Tibial nerve (tissue), 4 donors: ENCODE measurements at places on chromosomes 11 and 22. TPM values are rescaled to one million over a fixed set of nuclear protein-coding genes. Genes with fewer than 3 reads are reported as not detected.

Gene KDM4D
- 0.63 TPM for total RNA-seq

Gene PAX6
- total RNA-seq: not detected

Gene KREMEN1
- 12.8 TPM for total RNA-seq

DNA sequence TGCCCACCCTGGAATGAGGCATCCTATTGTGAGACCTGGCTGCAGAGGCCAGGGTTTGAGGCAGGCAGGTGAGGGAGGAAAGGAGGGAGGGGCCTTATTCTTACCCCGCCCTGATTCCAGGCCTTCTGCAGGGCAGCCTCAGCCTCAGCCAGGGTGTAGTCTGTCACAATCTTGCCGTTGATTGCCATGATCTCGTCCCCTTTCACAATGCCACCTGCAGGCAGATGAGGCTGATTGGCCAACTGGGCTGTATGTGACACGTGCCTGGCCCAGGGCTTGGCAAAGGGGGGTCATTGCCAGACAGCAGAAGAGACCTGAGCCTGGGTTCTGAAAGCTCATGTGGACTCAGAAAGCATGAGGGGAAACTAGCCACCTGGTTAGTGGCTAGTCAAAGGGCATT, 21.4 kb upstream of the ABCC8 start:
- no peaks in the 10 kb centered on the region for H3K36me3 ChIP-seq
- no peaks in the 10 kb centered on the region for H3K27me3 ChIP-seq
- no peak for DNase-seq
- H3K4me1 ChIP-seq: no peaks in the 10 kb centered on the region

GRCh38 chr11:35717043-35717442, 54.5 kb downstream of the TRIM44 start:
- no peak overlapping the region for H3K27ac ChIP-seq
- H3K27me3 ChIP-seq: no peaks in the 10 kb centered on the region

GRCh38 chr11:75260396-75261170, 20.0 kb downstream of the TPBGL start:
- H3K4me1 ChIP-seq: peaks cover 5% of the 10 kb centered on the region
- H3K36me3 ChIP-seq: peaks cover 6% of the 10 kb centered on the region
- no peak overlapping the region for H3K27ac ChIP-seq
- no peaks in the 10 kb centered on the region for H3K27me3 ChIP-seq

DNA sequence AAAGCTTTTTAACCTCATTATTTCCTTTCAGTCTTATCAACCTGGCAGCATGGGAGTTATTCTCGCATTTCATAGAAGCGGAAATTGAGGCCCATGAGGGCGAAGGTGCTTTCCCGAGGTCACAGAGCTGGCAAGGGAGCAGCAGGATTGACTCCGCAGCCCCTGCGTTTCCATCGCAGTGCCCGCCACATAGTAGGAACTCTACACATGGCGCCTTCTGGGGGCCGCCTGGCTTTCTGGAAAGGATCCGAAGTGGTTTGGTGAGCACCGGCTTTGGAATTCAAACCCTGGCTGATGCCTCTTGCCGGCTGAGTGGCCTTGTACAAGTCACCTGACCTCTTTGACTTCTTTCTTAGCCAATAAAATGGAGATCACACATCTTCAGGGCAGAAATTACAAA, 93.4 kb downstream of the CEP164 start:
- no peaks in the 10 kb centered on the region for H3K36me3 ChIP-seq
- no peaks in the 10 kb centered on the region for H3K27me3 ChIP-seq
- no peak overlapping the region for H3K27ac ChIP-seq

DNA sequence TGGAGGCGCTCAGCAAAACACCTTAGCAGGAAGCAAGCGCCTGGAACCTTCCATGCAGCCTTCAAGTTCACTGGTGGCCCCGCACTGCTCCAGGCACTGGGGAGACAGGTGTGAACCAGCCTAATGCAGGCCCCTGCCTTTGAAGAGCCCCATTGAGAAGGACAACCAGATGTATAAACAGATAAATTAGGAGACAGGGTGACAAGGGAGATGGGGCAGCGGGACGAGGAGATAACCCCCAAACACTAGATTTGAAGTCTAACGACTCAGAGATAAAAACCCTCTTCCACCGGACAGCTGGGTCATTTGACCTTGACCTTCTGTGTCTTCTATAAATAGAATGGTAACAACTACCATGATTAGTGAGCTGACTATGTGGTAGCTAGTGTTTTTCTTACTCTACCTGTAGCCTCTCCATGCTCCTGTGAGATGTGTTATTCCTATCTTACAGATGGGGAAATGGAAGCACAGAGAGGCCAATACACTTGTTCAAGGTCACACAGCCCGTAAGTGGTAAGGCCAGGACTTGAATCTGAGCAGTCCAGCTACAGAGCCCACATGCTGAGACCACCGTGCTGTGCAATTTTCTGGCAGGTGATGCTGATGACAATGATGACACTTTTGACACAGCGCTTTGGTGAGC, 2.0 kb upstream of the PDGFB start:
- H3K27ac ChIP-seq: no peak overlapping the region
- no peaks in the 10 kb centered on the region for H3K36me3 ChIP-seq
- H3K4me3 ChIP-seq: no peak overlapping the region
- no peak for DNase-seq
- peaks cover 5% of the 10 kb centered on the region for H3K27me3 ChIP-seq

DNA sequence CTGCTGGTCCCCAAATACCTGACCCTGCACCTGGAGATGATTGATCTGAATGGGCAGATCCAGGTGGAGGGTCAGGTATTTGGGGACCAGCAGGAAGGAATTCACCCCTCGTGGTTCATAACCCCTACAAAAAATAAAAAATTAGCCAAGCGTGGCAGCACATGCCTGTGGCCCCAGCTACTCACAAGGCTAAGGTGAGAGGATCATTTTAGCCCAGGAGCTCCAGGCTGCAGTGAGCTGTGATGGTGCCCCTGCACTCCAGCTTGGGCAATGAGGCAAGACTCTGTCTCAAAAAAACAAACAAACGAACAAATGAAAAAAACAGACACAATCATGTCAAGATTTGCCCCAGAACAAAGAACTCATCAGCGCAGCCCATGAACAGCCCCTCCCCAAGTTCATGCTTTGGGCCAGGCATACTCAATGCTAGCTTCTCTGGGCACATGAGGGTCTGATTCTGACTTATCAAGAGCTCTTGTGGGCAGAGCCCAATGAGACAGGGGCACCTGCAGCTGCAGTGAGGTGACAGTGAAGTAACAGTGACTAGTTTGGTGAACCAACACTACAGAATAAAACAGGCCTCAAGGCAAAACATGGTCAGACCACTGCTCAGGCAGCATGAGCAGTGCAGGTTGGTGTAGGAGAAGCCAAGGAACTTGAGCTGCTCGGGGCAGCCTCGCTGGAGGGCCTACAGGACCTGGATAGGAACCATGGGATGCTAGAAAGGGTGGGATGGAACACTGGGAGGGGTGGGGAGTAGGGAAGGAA, 10.2 kb upstream of the FCHSD2 start:
- H3K4me1 ChIP-seq: peaks cover 39% of the 10 kb centered on the region
- H3K27ac ChIP-seq: no peak overlapping the region
- no peaks in the 10 kb centered on the region for H3K27me3 ChIP-seq
- H3K36me3 ChIP-seq: no peaks in the 10 kb centered on the region
- DNase-seq: no peak
- no peak overlapping the region for H3K4me3 ChIP-seq

DNA sequence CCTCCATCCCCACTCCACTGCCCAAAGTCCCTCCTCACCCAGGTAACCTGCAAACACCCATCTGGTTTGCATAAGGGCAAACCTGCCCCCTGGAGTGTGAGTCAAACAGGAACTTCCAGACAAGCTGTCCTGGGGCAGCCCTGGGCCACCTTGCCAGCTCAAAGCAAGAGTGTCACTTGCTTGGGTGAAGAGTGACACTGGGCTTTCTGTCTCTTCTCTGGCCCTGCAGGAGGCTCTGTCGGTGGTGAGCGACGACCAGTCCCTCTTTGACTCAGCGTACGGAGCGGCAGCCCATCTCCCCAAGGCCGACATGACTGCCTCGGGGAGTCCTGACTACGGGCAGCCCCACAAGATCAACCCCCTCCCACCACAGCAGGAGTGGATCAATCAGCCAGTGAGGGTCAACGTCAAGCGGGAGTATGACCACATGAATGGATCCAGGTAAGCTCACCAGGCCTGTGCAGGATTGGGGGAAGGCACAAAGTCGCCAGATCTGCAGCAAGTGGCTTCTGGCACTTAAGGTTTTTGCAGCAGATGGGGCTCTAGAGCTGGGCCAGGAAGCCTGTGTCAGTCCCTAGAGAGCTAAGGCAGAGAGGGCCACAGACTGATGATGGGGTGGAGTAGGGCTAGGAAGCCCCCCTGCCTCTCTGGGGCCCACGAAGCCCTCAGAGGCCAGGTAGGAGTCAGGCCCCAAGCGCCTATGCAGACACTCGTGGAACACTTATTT, 64.2 kb downstream of the FLI1 start:
- no peak overlapping the region for H3K27ac ChIP-seq
- H3K4me3 ChIP-seq: no peak overlapping the region
- H3K36me3 ChIP-seq: peaks cover 26% of the 10 kb centered on the region
- no peaks in the 10 kb centered on the region for H3K27me3 ChIP-seq
- no peak for DNase-seq
- H3K4me1 ChIP-seq: no peaks in the 10 kb centered on the region

DNA sequence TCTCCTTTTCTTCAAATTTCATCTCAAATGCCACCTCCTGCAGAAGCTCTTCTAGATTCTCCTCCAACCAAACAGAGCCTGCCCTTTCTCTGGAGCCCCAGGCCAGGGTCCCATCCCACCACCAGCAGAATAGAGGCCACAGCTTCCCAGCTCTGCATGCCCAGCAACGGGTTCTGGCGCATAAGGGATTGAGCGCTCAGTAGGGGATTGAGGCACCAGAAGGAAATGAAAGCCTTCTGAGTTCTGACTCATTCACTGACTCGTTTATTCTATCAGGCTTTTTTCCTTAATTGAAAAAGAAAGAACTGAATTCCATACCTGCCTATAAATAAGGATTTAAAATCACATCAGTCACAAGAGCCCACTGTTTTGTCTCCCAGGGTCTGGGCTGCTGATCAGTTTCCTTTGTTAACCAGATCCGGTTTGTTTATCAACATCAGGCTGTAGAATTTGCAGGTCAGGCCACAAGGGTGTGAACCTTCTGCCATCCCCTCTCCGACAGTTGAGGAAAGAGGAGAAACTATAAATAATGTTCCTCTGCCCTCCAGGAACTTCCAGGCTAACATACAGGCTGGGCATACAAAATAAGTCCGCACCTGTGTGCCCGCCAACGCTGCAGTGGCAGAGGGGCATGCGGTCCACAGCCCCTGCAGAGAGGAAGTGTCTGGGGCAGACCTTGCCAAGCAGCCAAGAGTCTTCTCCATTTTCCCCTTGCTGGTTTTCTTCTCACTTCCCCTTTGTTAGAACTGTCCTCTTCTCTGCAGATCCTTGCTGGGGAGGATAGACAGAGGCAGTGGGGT, 63.5 kb upstream of the PRDM11 start:
- DNase-seq: no peak
- H3K4me3 ChIP-seq: no peak overlapping the region
- no peak overlapping the region for H3K27ac ChIP-seq
- H3K27me3 ChIP-seq: peaks cover 7% of the 10 kb centered on the region

DNA sequence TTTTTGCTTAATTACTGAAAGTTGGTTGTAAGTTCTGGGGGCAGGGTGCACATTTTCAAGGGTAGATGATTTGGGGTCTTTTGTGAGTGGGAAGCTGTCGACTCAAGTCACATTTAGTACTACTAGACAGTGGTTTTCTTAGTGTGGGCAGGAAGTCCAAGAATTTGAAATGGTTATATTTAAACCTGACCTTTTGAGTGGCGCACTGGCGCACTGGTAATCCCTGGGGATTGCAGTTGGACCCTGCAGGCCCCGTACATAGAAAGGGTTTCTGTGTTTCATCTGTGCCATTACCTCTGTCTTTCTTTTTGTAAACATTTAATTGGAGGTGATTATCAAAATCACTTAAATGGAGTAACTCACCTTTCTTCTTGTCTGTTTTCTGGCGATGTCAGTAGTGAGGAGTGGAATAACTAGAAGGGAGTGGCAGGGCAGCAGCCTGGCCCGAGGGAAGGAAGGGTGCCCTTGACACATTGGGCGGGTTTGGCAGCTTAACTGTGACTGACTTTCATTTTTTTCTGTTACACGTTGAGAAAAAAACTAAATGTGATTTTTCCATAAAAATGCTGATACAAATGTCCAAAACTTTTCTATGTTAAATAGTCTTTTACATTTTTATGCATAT, 101.8 kb upstream of the GAL start:
- peaks cover 67% of the 10 kb centered on the region for H3K36me3 ChIP-seq
- no peak for DNase-seq
- no peaks in the 10 kb centered on the region for H3K27me3 ChIP-seq
- no peak overlapping the region for H3K4me3 ChIP-seq
- no peak overlapping the region for H3K27ac ChIP-seq
- H3K4me1 ChIP-seq: no peaks in the 10 kb centered on the region

DNA sequence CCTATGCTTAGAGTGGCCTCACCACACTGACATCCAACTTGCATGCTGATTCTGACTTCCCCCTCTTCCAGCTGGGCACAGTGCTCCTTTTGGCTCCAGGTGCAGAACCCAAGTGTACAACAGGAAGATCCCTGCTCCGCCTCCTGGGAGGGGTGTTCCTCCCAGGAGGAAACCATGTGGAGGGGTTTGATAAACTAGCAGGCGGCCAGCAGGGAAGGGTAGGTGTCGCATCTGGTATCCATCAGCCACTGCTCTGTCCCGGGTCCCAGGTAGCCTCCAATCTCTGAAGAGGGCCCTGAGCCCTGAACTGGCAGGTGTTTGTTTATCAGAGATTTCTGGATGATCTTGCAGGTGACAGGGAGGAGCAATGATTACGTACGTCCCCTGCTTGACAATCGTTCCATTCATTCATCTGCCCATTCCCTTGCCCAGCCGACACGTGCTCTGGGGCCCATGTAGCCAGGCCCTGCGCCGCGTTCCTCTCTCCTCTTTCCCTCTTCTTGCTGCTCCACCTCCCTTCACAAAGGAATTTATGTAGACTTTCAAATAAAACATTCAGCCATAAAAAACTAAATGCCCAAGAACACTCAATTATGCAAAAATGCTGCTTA, 41.2 kb upstream of the MICAL2 start:
- no peak overlapping the region for H3K27ac ChIP-seq
- H3K4me3 ChIP-seq: no peak overlapping the region
- H3K27me3 ChIP-seq: no peaks in the 10 kb centered on the region
- DNase-seq: no peak

DNA sequence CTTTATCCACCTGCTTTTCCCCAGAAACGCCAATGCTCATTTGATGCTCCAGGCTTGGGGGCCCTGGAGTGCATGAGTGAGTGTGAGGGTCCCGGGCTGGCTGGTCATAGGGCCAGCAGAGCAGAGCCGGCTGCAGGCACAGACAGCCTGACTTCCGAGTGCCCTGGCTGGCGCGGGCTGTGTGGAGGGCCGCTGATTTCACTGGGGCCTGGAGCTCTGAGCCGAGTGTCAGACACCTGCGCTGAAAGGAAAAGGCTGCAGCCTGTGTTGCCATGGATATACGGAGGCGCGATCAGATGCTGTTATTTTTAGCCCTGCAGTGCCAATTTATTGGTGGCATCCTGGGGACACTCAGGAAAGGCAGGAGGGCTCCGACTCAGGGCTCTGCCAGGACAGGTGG, 87.6 kb downstream of the ST3GAL4 start:
- H3K4me3 ChIP-seq: no peak overlapping the region
- H3K27me3 ChIP-seq: no peaks in the 10 kb centered on the region
- H3K27ac ChIP-seq: no peak overlapping the region
- no peaks in the 10 kb centered on the region for H3K4me1 ChIP-seq
